ENCODE measurements at places on chromosomes 11 and 22.

- DNase-seq, result no peak
These were observed 102.9 kb upstream of the GAL start for GRCh38 chr11:68581439-68581838.

DNA sequence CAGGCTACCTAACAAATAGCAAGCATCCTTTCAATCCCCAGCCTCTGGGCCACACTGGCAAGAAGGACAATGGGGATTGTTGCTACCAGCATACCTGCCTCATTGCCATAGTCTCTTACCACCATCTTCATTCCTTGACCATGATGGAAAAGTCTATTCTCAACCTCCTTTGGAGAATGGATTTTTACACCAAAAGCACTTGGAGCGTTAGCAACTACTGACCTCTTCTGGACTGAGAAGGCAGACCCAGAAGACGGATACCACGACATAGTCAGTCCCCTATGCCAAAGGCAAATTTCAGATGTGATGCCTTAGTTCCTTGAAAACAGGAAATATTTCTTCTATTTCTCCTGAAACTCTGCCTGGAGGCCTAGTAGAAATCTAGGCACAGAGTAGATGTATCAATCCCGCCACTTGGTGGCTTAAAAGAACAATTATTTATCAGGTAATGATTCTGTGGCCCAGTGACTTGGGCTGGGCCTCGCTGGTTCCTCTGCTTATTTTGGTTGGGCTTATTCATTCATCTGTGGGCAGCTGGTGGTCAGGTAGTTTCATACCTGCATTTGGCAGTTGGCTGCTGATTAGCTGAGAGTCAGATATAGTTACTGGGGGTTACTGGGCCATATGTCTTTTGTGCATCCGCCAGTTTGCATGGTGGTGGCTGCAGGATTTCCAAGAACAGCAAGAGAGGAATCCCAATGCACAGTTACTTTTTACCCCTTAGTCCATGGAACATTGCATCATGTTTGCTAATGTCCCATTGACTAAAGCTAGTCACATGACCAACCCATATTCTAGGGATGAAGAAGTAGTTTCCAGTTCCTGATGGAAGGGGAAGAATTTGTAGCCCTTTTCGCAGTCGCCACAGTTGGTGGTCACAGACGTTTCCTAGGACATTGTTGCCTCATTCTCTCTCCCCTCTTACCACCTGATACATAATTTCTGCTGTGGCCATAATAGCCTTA is 75.2 kb downstream of the DHCR7 start:
- DNase-seq, result peak; percentile 14

DNA sequence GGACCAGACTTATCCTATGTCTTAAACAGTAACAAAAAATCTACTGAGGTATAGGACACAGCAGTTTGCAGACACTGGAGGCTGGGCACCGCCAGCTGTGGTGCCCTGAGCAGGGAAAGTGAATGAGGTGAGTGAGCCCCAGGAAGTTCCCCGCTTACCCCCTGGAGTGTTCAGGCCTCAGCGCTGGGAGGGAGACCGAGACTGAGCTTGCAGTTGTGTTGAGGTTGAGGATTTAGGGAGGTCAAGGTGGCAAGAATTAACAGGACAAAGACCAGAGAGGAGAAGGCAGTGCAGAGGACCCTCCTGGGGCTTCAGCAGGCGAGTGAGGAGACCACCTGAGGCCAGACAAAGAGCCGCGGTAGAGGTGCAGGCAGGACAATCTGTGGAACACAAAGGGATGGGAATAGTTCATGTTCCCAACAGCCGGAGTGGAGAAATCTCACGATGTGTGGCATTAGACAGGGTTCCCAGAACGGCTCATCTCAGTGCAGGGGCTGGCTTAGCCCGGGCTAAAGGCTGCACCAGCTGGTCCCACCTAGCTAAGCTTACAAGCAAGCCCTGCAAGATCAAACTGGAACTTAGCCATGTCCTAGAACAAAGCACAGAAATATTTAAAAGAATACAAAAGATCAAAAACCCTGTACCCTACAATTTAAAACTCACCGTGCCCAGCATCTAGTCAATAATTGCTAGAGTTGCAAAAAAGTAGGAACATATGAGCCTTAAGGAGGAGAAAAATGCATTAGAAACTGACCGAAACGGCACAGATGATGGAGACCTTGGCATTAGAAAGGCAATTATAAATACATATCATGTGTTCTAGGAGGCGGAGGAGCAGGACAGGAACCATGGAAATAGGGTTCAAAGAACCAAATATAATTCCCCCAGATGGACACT is 47.4 kb upstream of the PITPNB start:
- no peak for DNase-seq

GRCh38 chr22:35986088-35986487 is 42.5 kb downstream of the RBFOX2 start:
- DNase-seq, result no peak

DNA sequence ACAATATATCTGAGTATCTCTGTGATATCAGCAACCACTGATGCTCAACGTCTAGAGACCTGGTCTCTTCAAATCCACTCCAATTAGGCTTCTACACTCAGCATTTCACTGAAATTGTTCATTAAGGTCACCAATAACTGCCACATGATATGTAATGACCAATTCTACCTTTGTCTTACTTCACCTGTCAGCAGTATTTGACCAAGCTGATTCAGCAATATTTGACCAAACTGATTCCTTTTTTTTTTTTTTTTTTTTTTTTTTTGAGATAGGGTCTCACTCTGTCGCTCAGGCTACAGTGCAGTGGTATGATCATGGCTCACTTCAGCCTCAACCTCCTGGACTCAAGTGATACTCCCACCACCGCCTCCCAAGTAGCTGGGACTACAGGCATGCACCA is 5.6 kb downstream of the TSG101 start:
- DNase-seq, result no peak

GRCh38 chr22:48960576-48960975 is 867.1 kb downstream of the BRD1 start:
- no peak for DNase-seq

- DNase-seq, result peak; percentile 70
These were observed 24.7 kb upstream of the SLC22A12 start for GRCh38 chr11:64566042-64566914.

DNA sequence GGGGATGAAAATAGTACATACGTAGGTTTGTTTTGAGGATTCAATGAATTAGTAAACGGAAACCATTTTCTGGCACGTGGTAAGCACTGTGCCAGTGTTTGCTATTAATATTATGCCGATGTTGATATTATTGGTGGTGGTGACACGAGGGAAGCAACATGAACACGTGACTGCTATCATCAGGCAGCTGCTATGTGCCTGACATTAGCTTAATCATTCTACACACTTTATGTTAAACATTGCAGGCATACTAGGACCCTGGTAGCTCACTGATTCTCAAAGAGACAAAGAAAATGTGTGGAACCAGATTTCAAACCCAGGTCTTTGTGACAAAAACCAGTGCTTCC is 656 bp downstream of the SRRD start:
- no peak for DNase-seq

- no peak for DNase-seq
These were observed 13.5 kb upstream of the VSIG10L2 start for GRCh38 chr11:125932301-125932700.

DNA sequence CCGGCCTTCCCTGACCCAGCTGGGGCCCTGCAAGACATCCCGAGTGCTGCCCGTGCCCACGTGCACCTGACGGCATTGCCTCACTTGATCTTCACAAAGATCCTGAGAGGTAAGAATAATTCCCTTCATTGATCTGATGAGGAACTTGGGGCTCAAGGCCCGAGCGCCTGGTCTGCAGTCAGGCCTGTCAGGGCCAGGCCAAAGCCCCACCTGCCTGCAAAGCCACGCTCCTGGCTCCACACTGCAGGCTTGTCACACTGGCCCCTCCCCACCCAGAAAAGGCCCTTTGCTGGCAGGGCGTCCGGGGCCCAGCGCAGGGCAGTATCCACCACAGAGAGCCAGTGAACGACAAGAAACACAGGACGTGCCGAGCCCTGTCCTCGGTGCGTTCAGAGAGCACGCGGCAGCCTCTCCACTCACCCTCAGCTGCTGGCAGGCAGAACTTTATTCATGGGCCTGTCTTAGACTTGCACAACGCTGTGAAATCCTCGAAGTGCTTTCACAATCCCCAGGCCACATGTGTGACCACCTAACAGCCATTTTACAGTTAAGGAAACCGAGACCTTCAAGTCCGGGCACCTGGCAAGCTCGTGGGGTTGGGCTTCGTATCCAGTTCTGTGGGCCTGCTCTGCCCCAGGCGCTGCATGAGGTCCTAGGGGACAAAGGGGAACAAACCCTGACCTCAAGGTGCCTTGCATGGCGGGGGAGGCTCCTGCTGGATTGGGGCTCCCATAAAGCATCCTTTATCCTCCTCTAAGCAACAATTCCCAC is 14.8 kb downstream of the KIAA0930 start:
- DNase-seq, result peak; percentile 98

- no peak for DNase-seq
These were observed 916.8 kb downstream of the METTL15 start for GRCh38 chr11:29025001-29025400.

DNA sequence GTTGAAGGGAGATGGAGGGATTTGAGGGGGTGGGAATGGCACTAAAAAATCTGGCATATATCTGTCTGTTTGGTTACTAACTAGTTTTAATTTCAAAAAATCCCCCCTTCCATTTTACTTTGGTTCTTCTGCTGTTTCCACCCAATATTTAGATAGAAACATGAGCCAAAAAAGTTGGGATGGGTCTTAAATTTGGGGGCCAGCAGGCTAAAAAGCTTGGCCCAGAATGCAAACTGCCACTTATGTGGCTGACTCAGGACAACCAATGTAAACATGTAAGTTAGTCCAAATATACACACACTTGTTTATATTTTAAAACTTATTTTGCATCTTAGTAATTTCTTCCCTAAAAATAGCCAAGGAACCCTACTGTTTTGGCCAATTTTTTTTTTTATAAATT is 35.7 kb downstream of the LGR4 start:
- no peak for DNase-seq

DNA sequence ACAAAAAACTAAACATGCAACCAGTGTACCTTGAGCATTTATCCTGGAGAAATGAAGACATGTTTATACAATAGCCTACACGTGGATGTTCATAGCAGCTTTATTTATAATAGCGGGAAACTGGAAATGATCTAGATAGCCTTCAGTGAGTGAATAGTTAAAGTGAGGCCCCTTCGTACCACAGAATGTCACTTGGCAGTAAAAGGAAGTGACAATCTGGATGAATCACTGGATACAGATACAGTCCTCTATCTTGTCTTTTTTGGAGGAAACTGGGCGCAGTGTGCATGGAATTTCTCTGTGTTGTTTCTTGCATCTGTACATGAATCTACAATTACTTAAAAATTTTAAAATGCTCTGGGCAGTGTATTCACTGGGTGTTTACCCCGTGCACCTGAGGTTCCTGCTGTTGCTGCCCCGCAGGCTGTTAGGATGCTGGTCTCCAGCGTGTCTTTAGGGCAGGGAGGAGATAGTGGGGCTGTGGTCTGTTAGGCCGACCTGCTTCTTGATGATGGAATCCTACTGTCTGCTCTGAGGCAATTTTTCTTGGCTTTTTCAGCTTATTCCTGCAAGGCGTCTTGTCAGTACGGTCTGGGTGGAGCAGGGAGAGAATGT is 23.2 kb downstream of the DERL3 start:
- no peak for DNase-seq

DNA sequence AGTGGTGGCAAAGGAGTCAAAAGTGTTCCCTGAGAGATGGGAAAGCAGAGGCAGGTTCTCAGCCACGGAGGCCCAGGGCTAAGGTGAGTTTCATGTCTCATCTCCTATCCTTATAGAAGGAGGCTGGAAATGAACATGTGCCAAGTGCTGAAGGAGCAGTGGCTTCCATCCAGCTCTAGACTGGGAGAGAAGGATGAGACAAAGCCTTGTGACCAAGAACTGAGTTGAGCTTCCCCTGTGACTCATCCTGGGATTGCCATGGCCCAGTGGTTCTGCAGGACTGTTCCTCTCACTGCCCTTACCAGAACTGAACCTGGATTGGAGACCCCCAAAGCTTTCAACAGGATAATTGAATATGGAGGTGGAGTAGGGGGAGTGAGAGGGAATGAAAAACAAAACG is 16.7 kb upstream of the OR9Q1 start:
- DNase-seq, result no peak

DNA sequence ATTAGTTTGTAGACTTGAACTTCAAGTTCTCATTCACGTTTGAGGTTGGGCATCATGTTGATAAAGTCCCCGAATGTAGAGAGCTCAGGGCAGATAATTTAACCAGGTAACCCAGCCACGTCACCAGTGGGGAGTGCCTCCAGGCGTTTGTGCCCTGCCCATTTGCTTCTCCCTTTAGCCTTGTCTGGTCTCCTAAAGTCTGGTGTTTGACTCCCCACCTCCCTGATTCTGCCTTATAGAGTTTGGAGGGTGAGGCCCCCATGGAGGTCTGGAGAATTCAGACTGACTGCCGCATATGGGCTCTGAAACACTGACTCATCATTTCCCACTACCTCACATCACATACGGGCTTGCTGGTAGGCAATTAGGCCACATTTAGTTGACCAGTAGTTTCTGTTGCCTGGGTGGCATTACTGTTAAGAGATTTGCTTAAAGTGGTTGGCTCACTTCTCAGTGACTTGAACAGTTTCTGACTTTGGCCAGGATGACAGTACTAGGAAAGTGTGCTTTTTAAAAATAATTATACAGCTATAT is 99.3 kb upstream of the GAL start:
- no peak for DNase-seq

- DNase-seq, result no peak
These were observed 19.0 kb downstream of the LINC01488 start for GRCh38 chr11:69500285-69501120.

DNA sequence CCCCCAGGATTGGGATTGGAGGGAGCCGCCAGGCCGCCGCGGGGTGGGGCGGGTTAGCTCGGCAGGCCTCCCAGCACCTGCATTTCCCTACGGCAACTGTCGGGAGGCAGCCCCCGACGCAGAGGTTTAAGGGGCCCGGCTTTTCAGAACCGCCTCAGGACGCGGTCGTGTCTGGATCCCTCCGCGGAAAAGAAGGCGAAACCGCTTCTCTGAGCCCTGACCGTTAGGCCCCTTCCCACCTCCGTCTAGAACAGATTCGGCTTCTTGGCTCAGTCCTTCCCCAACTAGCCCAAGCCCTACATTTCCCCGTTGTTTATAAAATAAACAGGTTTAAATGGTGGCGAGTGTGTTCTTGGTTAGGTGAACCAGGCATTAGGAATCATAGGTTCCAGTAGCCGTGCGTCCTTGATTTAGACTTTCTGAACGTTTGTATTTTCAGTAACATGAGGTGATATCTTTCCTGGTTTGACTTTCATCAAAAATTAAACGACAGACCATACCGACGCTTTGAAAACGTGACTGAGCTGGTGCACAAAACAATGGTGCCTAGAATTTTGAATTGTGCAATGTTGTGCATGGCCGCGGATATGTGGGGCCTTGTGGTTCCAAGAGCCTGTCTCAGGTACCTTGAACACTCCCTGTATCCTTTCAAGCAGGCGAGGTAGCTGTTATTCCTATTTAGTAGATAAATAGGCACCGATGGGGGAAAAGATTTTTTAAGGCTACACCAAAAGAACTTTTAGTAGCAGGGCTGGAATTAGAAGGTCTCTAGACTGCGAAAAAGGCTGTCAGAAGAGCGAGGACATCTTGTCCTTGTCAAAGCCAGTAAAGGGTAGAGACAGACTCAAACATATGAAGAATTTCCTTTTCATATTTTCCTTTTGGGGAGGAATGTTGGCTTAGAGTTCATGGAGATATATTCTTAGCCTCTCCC is 1.2 kb upstream of the HSPA8 start:
- DNase-seq, result peak; percentile 82

Measured in NB4 (cell line).